ENCODE measurements at places on chromosomes 7 and 10.
A peak's percentile ranks its signal among the peaks of the same experiment; 100 is the strongest.

DNA sequence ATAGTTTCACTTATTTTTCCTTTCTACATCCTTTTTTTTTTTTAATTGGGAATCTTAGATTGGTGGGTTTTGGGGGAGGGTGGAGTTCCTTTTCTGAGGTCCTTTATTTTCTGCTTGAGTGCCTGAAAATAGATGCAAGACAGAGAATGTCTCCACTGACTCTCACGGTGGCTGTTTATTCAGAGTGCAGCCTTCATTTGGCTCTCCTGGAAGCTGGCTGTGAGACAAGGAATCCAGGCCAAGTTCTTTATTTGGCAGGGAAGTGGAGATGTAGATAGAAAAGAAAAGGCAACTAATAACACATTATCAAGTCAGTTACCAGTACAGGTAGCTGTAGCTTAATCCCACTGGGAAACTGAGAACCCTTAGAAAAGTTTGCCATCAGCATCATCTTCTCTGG is 118.6 kb downstream of the CNTNAP2 start:
- DNase-seq = no peak

DNA sequence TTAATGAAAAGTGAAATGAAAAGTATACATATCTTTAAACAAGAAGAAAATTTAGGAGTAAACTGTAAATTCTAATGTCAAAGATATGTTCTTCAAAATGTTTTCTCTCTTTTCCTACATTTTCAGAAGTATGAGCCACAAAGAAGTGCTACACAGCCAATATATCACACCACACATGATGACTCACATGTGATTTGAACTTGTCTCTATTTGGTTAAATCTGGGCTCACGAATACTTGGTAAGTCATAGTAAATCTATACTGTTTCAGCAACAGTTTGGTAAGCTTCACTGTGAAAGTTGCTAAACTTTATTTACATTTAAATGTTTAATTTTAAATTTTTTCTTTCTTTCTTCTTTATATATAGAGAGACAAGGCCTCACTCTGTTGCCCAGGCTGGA is 380.6 kb upstream of the IGFBP3 start:
- peak; percentile 45 for DNase-seq

- no peak for DNase-seq
Measured at GRCh38 chr10:28545967-28546644, 13.2 kb downstream of the WAC start.

GRCh38 chr10:49435225-49435624 is 39.3 kb upstream of the DRGX start:
- DNase-seq = no peak

DNA sequence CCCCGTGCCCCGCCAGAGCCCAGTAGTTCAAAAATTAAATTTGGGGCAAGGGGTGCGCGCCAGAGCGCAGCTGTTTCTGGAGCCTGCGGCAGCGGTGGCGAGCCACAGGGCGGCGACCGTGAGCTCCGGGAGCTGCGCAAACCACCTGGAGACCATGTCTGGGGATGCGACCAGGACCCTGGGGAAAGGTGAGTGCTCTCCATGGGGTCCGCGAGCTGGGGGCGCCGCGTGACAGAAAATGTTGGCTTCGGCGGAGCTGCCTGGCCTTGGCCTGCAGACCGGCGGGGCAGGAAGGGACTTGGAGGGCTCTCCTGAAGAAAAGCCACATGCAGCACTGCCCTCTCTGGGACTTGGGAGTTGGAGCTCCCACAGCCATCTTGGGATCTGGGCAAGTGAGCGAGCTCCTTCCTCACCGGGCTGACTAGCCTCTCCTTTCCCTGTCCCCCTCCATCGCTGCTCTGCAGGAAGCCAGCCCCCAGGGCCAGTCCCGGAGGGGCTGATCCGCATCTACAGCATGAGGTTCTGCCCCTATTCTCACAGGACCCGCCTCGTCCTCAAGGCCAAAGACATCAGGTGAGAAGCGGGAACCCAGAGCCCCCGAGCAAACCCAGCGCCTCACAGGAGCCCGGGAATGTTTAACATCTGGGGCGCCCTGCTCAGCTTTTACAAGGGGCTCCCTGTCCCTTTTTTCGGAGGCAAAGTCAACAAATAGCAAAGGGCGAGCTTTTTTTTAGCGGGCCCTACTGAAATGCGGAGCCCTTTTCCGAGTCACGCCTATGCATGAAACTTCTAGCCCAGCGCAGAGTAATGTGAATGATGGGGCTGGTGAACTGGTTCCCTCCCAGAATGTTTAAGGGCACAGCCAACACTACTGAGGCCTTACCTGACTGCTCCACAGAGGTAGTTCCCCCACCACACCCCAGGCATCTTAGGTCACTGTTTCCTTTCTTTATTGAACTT is 6.1 kb downstream of the GSTO2 start:
- peak; percentile 23 for DNase-seq

All from AG10803 (cell line).